Mesothelial cell of epicardium (in vitro differentiated cells): ENCODE measurements at places on chromosomes 1 and 21. TPM values are rescaled to one million over a fixed set of nuclear protein-coding genes. Genes with fewer than 3 reads are reported as not detected.

KLF17 gene
- total RNA-seq, result not detected in 3 replicates

ADORA1 gene
- total RNA-seq, result 2.9 to 4.3 TPM (median 3.8 TPM) in 3 replicates

MTF1 gene
- 12.8 to 18.0 TPM (median 14.3 TPM) in 3 replicates for total RNA-seq

DONSON gene
- 16.4 to 21.8 TPM (median 20.0 TPM) in 3 replicates for total RNA-seq

DNA sequence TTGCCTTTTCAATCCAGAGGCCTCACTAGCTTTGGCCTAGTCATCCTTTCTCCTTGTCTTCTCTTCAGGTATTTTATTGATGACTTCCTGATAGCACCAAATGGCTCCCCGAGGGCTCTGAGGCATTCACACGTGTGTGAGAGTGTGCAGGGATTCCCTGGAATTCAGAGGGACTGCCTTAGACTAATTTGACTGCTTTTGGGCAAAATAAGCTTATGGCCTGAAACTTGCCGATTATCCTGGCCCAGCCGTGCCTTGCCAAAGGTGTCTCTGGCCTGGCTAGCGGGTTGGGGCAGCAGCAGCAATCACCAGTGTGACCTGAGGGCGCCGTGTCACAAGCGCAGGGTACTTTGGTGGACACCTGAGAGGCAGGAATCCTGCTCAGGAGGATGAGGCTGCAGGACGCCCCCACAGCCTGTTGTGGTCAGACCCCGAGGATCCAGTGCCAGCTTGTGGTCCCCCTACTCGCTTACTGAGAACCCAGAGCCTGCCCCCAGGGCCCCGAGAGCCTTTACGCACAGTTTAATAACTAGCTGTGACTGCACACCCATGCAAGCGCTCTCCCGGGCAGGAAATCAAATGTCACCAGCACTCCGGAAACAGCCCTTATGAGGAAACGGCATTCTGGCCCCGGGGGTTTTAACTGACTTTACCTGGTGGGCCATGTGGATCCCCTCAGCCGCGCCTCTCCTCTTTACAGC, 62.8 kb upstream of the PDE9A start:
- H3K4me1 ChIP-seq, result peaks cover 2% of the 10 kb centered on the region
- no peak overlapping the region for H3K27ac ChIP-seq
- no peaks in the 10 kb centered on the region for H3K36me3 ChIP-seq

- H3K36me3 ChIP-seq, result peaks cover 23% of the 10 kb centered on the region
- no peaks in the 10 kb centered on the region for H3K27me3 ChIP-seq
- DNase-seq, result no peak
- no peak overlapping the region for H3K27ac ChIP-seq
- no peak overlapping the region for H3K4me3 ChIP-seq
- H3K4me1 ChIP-seq, result no peaks in the 10 kb centered on the region
Measured at GRCh38 chr1:5936621-5937372, 55.4 kb downstream of the NPHP4 start.

DNA sequence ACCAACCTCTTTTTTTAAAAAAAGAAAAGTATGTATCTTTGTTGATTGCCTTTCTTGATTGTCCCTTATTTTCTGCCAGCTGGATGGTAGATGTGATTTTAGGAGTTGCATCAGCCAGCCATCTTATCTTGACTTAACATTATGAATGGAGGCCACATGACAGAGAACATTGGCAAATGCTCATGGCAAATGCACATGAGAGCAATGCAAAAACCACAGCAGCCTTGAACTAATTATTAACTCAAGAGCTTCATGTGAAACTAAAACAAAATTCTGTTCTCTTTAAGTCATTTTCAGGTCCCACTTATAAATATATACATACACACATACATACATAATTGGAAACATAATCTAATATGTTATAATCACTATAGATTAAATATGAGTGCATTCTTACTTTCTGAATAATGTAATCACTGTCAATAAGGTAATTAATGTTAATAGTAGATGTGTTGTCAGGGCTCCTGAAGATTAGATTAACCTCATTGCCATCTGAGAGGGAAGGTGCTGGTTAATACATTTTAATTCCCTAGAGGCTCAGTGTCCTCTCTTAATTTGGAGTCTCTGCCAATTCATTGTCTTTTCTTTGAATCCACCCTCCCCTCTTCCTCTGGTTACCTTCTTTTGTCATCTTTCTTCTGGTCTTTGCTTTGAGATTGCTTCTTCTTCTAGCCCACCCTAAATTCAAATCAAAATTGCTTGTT, 962.2 kb downstream of the ADGRL2 start:
- no peaks in the 10 kb centered on the region for H3K27me3 ChIP-seq
- no peak for DNase-seq
- H3K4me3 ChIP-seq, result no peak overlapping the region
- no peaks in the 10 kb centered on the region for H3K36me3 ChIP-seq

GRCh38 chr1:205495237-205495823, 9.1 kb upstream of the CDK18 start:
- no peak for DNase-seq
- no peaks in the 10 kb centered on the region for H3K36me3 ChIP-seq
- peaks cover 22% of the 10 kb centered on the region for H3K27me3 ChIP-seq
- H3K4me1 ChIP-seq, result peaks cover 19% of the 10 kb centered on the region
- H3K4me3 ChIP-seq, result no peak overlapping the region

- no peak overlapping the region for H3K4me3 ChIP-seq
- no peaks in the 10 kb centered on the region for H3K27me3 ChIP-seq
- H3K27ac ChIP-seq, result no peak overlapping the region
- no peak for DNase-seq
Measured at GRCh38 chr21:44984792-44985440, 45.1 kb downstream of the SLX9 start.

GRCh38 chr1:57835620-57836019, 411.8 kb upstream of the DAB1 start:
- no peak for DNase-seq
- no peaks in the 10 kb centered on the region for H3K4me1 ChIP-seq
- peaks cover 27% of the 10 kb centered on the region for H3K27me3 ChIP-seq

GRCh38 chr1:208201229-208201628, 43.0 kb downstream of the PLXNA2 start:
- peak overlapping the region; percentile 41 for H3K27ac ChIP-seq
- no peak overlapping the region for H3K4me3 ChIP-seq
- H3K4me1 ChIP-seq, result peaks cover 14% of the 10 kb centered on the region
- no peaks in the 10 kb centered on the region for H3K36me3 ChIP-seq

GRCh38 chr1:223886516-223886921, 40.8 kb upstream of the TP53BP2 start:
- H3K36me3 ChIP-seq, result no peaks in the 10 kb centered on the region
- H3K4me1 ChIP-seq, result peaks cover 16% of the 10 kb centered on the region
- H3K27ac ChIP-seq, result no peak overlapping the region
- H3K27me3 ChIP-seq, result no peaks in the 10 kb centered on the region

DNA sequence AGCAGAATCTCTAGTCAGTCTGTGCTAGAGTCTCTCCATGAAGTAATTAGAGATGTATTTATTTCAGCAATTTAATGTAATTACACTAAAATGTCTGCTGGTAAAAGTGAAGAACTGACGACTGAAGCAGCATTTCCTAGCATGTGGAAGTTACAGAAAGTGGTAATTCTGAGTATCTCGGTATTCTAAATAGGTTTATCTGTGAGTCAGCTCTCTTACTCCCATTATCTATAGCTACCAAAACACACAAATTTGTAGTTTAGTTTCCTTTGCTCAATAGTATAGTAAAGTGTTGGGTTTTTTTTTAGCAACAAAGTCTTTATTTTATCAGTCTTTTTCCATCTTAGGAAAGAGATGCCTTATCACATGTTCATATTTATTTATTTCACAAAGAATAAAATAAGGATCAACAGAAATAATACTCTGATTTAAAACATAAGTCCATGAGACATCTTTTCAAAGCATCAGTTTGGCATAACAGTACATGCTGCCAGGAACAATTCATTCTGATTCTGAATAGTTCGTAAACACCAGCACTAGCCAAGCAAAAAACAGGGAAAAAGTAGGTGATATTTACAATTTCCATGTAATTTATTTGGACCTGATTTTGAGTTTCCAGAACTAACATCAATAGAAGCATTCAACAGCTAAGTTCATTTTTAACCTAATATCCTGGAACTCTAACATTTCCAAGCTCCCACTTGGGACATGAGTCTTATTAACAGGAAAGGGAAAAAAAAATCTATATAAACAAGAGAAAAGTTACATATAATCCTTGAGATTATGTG, 76.3 kb downstream of the KCNT2 start:
- no peak overlapping the region for H3K4me3 ChIP-seq
- H3K27ac ChIP-seq, result no peak overlapping the region
- no peaks in the 10 kb centered on the region for H3K4me1 ChIP-seq
- no peak for DNase-seq
- H3K27me3 ChIP-seq, result no peaks in the 10 kb centered on the region

DNA sequence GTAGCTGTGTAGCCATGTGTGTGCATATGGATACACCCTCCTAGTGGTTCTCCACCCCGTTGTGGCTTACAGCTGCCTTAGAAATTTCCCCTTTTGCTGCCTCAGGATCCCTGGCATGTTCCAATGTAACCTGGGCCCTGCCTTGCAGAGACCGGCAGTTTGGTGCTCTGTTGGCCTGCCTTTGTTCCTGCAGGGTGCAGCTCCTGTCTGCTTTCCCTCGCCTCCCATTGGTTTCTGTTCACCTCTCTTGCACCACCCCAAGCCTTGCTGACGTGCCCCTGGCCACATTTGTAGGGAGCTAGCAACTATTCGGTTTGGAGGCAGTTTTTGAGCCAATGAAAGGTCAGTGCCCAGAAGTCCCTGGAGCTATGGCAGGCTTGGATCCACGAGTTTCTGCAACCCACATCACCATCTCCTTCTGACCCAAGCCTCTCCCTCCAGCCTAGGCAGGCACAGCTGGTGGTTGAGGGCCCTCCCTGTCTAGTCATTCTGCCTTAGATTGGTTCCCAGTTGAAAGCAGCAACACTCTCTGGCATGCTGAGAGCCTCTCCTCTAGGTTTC, 54.9 kb downstream of the MAB21L3 start:
- H3K36me3 ChIP-seq, result no peaks in the 10 kb centered on the region
- DNase-seq, result no peak
- no peak overlapping the region for H3K27ac ChIP-seq
- no peaks in the 10 kb centered on the region for H3K27me3 ChIP-seq
